ENCODE measurements at places on chromosomes 3 and 15. TPM values are rescaled to one million over a fixed set of nuclear protein-coding genes. Genes with fewer than 3 reads are reported as not detected.

The GOLGA8N gene
- 13.2 TPM for total RNA-seq

The CELSR3 gene
- total RNA-seq, result 8.0 TPM

The RARB gene
- not detected for total RNA-seq

The GPR171 gene
- total RNA-seq, result 222 TPM

The C3orf22 gene
- total RNA-seq, result not detected

The DAZL gene
- not detected for total RNA-seq

DNA sequence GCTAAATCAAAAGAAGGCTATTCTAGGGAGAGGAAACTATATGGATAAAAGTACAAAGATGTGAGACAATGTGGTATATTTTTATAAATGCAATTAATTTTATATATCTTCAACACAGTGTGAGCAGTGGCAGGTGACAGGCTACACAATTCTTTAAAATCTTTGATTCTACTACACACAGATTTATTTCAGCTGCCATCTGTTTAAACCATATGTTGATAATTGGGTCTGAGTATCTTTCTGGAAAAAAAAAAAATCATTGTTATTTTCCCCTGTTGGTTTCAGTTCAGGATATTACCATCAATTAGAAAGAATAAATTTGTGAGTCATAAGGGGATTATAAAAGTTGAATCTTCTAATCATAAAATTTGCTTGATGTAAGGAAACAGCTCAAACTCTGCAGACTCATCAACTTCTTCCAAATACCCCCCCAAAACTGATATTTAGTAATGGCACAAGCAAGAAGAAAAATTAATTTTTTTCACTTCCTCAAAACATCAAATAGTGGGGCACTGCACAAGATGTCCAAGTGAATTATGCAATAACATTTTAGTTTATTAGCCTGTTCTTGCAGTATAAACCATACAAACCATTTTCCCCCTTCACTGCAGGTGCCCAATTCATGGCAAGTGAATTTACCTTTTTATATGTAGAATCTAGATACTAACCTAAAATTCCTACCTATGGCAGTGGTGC lies 12.0 kb downstream of the PIERCE2 start:
- no peak overlapping the region for H3K27ac ChIP-seq
- DNase-seq, result no peak
- H3K4me3 ChIP-seq, result no peak overlapping the region

DNA sequence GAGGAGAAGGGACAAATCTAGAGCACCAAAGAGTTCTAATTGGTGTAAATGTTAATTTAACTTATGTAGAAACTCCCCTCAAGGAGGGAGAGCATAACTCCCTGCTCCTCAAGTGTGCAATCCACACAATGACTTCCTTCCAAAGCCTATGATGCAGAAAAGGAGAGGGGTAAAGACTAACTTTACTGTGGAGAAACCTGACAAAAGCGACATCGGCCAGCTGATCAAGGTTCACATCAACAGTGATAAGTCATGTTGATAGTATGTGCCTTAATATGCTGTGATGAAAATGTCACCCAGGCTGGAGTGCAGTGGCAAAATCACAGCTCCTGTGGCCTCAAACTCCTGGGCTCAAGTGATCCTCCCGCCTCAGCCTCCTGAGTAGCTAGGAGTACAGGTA lies 76.5 kb downstream of the TFDP2 start:
- H3K4me1 ChIP-seq, result peaks cover 2% of the 10 kb centered on the region
- H3K27me3 ChIP-seq, result no peaks in the 10 kb centered on the region
- H3K27ac ChIP-seq, result no peak overlapping the region
- no peak overlapping the region for H3K4me3 ChIP-seq

DNA sequence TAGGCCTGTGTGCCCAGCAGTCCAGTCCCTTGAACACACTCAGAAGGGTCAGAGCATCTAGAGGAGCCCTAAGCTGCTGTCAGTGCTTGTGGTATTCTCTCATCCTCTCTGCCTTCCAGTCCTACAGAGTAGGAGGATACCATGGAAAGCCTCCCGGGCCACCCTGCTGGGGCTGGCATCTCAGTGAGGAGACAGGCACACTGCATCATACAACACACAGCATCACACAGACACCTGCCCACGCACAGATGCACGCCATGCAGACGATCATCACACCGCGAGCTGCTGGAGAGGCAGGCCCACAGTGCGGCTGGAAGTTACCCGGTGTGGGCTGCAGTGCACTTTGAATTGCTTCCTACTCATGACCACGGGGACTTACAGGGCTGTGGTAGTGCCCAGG lies 15.2 kb downstream of the GABRA5 start:
- no peak for DNase-seq
- H3K4me1 ChIP-seq, result no peaks in the 10 kb centered on the region
- H3K27ac ChIP-seq, result no peak overlapping the region
- no peaks in the 10 kb centered on the region for H3K36me3 ChIP-seq
- no peak overlapping the region for H3K4me3 ChIP-seq

DNA sequence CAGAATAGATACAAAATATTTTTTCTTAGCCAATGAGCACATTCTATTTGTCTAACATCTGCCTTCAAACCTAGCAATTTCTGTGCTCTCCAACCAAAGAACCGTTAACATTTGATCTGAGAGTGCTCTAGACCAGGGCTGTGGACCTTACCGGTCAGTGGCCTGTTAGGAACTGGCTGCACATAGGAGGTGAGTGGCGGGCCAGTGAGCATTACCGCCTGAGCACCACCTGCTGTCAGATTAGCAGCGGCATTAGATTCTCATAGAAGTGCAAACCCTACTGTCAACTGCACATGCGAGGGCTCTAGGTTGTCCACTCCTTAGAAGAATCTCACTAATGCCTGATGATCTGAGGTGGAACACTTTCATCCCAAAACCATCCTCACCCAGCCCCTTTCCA lies 131.7 kb downstream of the CADM2 start:
- no peaks in the 10 kb centered on the region for H3K27me3 ChIP-seq
- H3K4me3 ChIP-seq, result no peak overlapping the region

DNA sequence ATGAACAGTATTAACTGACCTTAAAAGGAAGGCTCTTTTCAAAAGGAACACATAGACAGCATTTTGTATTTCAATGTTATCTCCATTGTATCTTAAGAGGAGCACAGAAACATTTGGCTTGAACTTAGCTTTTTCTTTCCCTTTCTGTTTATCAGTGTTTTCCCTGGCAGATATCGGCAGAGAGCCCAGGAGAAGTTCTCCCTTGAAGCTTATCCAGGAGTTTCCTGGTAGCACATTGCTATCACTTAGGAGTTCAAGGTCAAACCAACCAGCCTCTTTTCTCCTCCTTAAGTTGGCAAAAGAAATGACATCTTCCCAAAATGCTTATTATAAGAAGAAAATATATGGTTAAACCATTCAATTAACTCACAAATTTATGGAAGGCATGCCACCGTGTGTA lies 344.6 kb upstream of the UBE2E2 start:
- H3K27me3 ChIP-seq, result no peaks in the 10 kb centered on the region
- no peak for DNase-seq
- H3K4me3 ChIP-seq, result no peak overlapping the region

- H3K27me3 ChIP-seq, result peaks cover 7% of the 10 kb centered on the region
- no peak for DNase-seq
- H3K4me3 ChIP-seq, result no peak overlapping the region
- no peaks in the 10 kb centered on the region for H3K4me1 ChIP-seq
- no peaks in the 10 kb centered on the region for H3K36me3 ChIP-seq
- no peak overlapping the region for H3K27ac ChIP-seq
Observed at GRCh38 chr3:169541528-169541927, 122.0 kb downstream of the MECOM start.

- no peaks in the 10 kb centered on the region for H3K36me3 ChIP-seq
- no peaks in the 10 kb centered on the region for H3K4me1 ChIP-seq
- H3K27ac ChIP-seq, result no peak overlapping the region
- H3K4me3 ChIP-seq, result no peak overlapping the region
Observed at GRCh38 chr15:48590723-48591122, 54.8 kb downstream of the FBN1 start.

DNA sequence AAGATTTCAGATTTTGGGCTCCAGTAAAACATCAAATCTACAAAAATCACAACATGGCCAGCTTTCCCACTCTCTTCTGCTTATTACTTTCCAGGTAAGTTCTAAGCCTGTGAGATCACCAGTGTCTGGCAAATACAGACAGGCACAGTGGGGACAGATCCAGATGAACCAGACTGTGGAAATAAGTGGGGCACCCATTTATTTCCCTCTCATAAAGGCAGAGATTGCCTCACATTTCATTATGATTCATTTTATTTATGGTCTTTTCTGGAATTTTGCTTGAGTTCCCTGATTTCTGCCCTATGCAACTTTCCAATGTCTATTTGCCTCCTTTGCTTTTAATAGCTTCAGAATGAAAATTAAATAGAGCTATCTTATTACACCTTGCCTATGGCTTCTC lies 66.8 kb downstream of the GREM1 start:
- no peak overlapping the region for H3K27ac ChIP-seq
- H3K27me3 ChIP-seq, result peaks cover 7% of the 10 kb centered on the region
- DNase-seq, result no peak
- H3K4me3 ChIP-seq, result no peak overlapping the region
- H3K4me1 ChIP-seq, result no peaks in the 10 kb centered on the region

DNA sequence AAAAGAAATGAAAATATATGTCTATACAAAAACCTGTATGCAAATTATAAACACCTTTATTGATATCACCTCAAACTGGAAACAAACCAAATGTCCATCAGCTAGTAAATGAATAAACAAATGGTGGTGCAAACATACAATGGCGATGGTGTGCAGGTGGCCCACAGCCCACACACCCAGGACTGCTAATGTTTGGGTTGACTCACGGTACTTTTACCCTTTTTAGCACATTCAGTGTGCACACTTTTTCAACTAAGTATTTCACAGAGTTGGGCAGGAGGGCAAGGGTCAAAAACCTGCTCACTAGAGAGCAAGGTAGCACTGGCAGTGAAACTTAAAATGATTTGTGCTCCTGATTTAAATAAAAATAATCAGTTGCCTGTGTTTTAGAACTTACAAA lies 123.1 kb upstream of the BHLHE40 start:
- peaks cover 51% of the 10 kb centered on the region for H3K4me1 ChIP-seq
- DNase-seq, result no peak
- no peak overlapping the region for H3K27ac ChIP-seq
- H3K27me3 ChIP-seq, result no peaks in the 10 kb centered on the region
- H3K36me3 ChIP-seq, result peaks cover 54% of the 10 kb centered on the region

All from activated CD4-positive, alpha-beta memory T cell treated with anti-CD3 and anti-CD28 coated beads, Interleukin-2, amount 10 ng/mL, durations not matched to agents 7 days and 5 days (primary cell).